Bronchus fibroblast of lung (primary cell): ENCODE measurements at places on chromosomes 7 and 10. TPM values are rescaled to one million over a fixed set of nuclear protein-coding genes. Genes with fewer than 3 reads are reported as not detected.

ASB4 gene
- total RNA-seq, result not detected in 2 replicates

CFAP69 gene
- 0.30 and 0.67 TPM in 2 replicates for total RNA-seq

CPA2 gene
- total RNA-seq, result not detected in 2 replicates

MORN4 gene
- 6.2 and 9.4 TPM in 2 replicates for total RNA-seq

ARHGEF35 gene
- 0.84 and 0.89 TPM in 2 replicates for total RNA-seq

DDX50 gene
- 37.9 and 47.2 TPM in 2 replicates for total RNA-seq

LSM5 gene
- 21.3 and 28.6 TPM in 2 replicates for total RNA-seq

CDHR1 gene
- under 0.01 TPM in 2 replicates for total RNA-seq

TAS2R40 gene
- not detected in 2 replicates for total RNA-seq

SFTPA1 gene
- not detected in 2 replicates for total RNA-seq

WIPF3 gene
- total RNA-seq, result under 0.01 TPM in 1 of 2 replicates, not detected in the other

PLAC9 gene
- total RNA-seq, result 16.6 and 23.6 TPM in 2 replicates
